ENCODE measurements at places on chromosomes 3 and 15. TPM values are rescaled to one million over a fixed set of nuclear protein-coding genes. Genes with fewer than 3 reads are reported as not detected.

Gene GOLGA6L10
- total RNA-seq = 0.50 TPM

Gene TP63
- 0.18 TPM for total RNA-seq

Gene ACTR8
- 17.6 TPM for total RNA-seq

Gene RSL24D1
- total RNA-seq = 105 TPM

Gene GOLGA8K
- 0.31 TPM for total RNA-seq

Gene CCR3
- total RNA-seq = not detected

Gene MST1R
- total RNA-seq = 6.1 TPM

Gene GOLGA6B
- not detected for total RNA-seq

Gene MAPKBP1
- total RNA-seq = 4.9 TPM

Gene PLCL2
- 3.9 TPM for total RNA-seq

Gene ZNF619
- total RNA-seq = 2.0 TPM

Gene CPLX3
- not detected for total RNA-seq

Gene IL17RB
- total RNA-seq = 0.67 TPM

Gene IRAK2
- total RNA-seq = 12.8 TPM

Gene SKOR1
- not detected for total RNA-seq

Gene SH3GL3
- 0.25 TPM for total RNA-seq

Gene LRTM1
- total RNA-seq = not detected

Gene ISLR
- 0.21 TPM for total RNA-seq
